ENCODE measurements at places on chromosomes 7 and 10. TPM values are rescaled to one million over a fixed set of nuclear protein-coding genes. Genes with fewer than 3 reads are reported as not detected.
A peak's percentile ranks its signal among the peaks of the same experiment; 100 is the strongest.

Gene DPYSL4
- polyA plus RNA-seq = 5.0 TPM

Gene ITIH5
- 42.2 TPM for polyA plus RNA-seq

Gene ST8SIA6
- 0.71 TPM for polyA plus RNA-seq

Gene INHBA
- polyA plus RNA-seq = 2.4 TPM

Gene TEX36
- polyA plus RNA-seq = not detected

Gene AGAP4
- polyA plus RNA-seq = 21.7 TPM

GRCh38 chr7:155529346-155529745 lies 17.0 kb downstream of the CNPY1 start:
- DNase-seq = no peak

DNA sequence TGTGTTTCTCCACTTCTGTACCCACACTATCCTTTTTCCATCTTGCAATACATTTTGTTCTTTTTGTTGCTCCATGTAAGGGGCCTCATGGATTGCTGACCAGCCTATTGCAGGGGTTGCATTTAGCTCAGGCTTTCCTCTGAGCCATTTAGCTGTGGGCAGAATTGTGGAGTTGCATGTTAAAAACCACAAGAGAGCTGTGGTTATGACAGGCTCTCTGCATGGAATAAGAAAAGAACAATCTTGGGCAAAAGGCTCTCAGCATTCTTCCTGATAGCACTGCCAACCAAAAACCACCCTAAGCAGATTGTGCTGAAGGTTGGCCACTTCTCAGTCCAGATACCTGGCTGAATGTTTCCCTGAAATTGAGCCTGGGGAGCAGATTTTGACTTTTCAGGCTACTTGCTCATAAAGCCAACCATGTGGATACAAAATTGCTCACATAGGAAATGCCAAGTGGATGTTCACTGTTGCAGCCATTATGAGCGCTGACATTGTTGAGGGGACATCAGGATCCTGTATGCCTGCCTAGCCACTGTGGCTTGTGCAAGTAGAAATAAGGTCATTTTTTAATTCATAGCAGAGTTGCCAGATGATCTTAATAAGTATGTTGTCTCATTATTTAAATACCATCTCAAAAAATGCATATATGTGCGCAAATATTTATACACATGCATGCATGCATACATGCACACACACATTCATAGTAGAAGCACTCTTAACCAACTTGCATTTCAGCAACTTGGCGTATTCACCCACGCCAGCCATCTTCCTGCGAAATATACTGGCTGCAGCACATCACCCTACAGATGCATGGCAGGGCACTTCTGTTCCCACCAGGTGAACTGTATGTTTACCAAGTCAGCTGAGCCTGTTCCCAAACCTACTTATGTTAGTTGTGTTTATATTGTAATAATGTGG lies 695.4 kb downstream of the LRMDA start:
- no peak for DNase-seq

DNA sequence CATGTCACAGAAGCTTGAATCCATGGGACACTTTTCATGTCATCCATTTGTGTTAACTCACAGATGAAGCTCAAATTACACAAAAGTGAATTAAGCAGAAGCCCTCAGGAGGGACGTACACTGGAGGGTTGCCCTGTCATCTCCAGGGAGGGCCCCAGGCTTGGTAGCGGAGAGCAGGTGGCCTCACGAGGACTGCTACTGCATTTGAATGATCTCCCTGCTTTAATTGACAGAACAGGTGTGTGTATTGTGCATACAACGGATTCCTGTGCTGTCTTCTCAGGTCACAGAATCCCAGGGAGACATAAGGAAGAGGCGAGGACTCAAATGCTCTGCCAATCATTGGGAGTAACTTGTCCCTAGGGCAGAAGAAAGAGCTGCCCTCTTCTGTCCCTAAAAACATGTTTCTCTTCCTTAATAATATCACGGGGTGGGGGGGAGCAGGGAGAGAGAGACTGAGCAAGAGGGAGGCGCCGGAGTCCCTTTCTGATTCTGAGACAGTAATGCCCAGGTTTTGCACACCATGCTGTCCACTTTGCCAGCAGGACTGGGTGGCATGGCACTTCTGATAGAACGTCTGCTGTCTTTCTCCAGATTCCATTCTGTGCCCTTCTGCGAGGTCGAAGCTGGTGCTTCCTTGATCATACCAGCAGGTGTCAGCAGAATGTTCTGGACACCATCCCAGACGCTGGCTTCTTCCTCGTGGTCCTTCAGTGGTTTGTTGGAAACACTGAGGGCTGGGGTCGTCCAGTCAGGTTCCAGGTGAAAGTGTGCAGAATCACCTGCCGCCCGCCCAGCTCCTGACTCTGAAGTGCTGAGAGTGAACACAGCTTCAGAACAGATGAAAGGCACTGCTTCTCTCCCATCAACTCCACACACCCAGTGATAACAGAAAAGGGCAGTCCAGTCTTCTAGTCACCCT lies 26.2 kb upstream of the RASGEF1A start:
- peak; percentile 51 for DNase-seq

DNA sequence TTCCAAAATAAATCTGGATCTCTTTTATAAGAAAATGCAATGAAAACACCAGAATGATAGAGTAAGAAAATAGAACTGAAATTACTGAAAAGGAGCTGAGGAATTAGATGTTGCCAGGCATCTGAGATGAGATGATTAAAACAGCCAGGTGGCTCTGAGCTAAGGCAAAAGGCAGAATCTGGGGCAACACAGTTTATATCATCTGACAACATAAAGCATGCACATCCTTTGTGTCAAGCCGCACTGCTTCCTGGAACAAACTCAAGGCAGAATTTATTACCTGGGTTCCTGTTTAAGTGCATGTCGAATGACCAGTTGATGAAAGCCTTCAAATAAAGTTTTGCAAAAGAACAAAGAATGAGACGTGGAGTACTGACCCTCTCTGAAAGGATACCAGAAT lies 247.0 kb downstream of the SNX10 start:
- no peak for DNase-seq

DNA sequence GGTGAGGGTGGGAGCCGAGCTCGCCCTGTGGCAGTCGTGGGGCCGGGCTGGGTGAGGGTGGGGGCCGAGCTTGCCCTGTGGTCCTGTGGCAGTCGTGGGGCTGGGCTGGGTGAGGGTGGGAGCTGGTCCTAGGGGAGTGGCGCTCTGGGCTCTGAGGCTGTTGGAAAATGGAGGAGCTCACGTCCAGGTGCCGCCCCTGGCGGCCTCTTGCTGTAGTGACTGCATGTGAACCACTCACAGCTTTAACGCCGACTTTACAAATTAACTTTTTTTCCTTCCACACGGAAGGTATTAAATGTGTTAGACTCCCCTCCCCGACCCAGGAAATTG lies 312.6 kb downstream of the WDR37 start:
- no peak for DNase-seq

DNA sequence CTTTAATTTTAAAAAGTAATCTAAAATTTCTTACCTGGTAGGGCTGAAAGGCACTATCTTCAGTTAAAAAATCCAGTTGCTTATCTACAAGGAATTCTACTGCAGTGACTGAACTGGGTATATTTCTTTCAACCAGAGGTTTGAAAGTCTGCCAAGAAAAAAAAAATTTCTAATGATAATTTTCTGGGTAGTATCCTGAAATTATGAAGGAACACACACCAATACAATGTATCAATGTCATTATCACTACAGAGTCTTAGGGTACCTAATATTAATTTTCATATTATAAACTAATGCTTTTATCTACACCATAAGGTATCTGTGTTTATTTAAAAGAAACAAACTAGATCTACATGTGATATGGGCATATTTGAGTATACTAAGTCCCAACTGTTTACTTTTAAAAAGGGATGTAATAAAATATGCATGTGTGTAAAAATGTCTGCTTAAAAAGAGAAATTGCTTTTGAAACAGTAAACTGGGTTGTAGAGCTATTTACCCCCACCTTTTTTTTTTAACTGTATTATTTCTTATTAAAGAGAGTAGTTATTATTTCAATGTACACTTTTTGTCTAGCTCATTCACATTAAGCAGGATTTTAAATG lies 131.6 kb downstream of the NRBF2 start:
- no peak for DNase-seq

GRCh38 chr7:42448901-42449300 lies 211.9 kb upstream of the GLI3 start:
- no peak for DNase-seq

DNA sequence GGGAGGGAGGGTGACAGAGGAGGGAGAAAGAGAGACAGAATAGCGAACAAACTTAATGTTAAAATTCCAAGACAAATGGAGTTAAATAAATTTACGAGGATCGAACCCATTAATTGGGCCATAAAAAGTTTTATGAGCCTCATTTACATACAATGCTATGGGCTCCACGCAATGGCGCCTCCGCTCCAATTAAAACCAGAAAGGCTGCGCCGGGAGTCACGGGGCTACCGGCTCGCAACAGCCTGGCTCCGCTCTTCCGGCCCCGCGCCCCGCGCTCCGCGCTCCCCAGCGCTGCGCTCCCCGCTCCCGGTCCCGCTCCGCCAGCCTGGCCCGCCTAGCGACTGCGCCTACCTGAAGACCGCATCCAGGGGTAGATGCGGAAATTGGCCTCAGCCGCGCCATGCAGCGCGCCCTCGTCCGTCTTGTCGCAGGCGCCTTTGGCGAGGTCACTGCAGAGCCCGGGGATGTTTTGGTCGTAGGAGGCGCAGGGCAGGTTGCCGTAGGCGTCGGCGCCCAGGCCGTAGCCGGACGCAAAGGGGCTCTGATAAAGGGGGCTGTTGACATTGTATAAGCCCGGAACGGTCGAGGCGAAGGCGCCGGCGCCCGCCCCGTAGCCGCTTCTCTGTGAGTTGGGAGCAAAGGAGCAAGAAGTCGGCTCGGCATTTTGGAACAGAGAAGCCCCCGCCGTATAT lies 513 bp downstream of the HOXA7 start:
- DNase-seq = peak; percentile 59

GRCh38 chr7:153061910-153062528 lies 302.5 kb downstream of the ACTR3B start:
- peak; percentile 11 for DNase-seq

DNA sequence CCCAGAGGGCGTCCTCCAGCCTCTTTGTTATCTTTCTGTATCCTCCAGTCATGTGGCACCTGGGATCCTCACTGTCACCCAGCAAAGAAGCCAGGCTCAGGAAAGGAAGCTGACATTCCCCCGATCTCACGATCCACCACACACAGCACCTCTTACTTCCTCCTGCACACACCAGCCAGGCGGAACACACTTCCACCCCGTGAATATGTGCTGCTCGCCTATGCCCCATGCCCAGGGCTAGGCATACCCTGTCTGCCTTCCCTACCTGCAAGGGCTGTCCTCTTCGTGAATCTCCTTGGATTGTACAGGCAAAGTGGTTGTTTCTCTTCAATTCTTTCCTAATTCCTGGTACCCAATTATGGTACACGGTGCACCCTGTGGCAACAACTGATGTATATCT lies 191.0 kb downstream of the TNS3 start:
- DNase-seq = no peak

GRCh38 chr7:138116141-138116540 lies 39.9 kb downstream of the AKR1D1 start:
- DNase-seq = no peak

DNA sequence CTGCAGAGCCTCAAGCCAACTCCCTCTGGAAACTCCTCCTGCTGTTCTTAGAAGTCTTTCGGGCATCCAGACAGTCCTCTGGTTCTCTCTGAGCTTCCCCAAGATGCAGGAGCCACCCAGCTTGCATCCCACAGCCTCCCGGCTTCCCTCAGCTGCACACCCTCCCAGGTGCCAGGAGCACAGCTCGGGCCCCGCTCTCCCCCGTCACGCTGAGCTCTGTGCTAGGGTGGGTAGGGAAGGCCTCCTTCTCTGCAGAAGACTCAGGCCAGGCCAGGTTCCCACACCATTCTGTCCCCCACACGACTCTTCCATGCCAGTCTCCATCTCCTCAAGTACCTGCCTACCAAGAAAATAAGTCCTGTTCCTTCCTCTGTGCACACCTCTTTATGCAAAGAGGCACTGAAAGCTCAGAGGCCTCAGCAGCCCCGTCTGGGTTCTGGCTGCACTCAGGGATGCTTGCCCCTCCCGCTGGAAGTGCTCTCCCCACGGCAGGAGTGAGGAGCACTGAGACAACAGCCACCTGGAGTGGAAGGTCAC lies 537.1 kb downstream of the PTPRN2 start:
- no peak for DNase-seq

DNA sequence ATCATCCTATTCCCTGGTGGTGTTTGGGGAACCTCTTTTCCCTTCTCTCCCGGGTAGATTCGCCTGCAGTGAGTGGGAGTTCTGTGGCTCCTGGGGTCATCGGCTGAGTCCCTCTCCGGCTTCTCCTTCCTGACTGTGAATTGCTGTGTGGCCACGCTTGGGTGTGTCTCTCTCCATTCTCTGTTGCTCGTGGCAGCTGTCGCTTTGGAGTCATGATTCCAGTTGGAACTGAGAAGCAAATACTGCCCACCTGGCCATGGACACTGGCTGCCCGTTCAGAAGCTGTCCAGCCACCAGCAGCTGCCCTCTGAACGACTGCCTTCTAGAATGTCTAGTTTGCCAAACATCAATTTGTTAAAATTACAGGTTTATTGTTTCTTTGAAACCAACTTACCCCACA lies 23.1 kb upstream of the PITRM1 start:
- DNase-seq = no peak

- no peak for DNase-seq
Observed at GRCh38 chr7:77738871-77739270, 42.6 kb downstream of the RSBN1L start.
